Right ventricle myocardium superior (tissue), 1 donor: ENCODE measurements at places on chromosomes 12 and 14.

DNA sequence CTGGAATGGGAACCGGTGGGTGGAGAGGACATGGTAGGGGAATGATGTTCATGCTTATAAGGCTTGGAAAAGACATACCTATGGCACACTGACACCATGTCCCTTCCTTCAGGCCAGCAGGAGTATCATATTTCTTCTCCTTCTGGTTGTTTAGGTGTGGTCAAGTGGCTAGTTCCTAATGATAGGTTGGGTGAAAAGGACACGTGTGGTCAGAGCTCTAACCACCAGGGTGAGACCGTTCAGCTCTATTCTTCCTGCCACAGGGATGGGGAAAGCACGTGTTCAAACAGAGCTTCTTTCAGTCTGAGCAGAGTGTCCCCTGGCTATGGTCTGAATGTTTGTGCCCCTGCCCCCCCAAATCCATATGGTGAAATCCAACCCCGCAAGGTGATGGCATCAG is 209.1 kb downstream of the PAX9 start:
- no peak for DNase-seq

DNA sequence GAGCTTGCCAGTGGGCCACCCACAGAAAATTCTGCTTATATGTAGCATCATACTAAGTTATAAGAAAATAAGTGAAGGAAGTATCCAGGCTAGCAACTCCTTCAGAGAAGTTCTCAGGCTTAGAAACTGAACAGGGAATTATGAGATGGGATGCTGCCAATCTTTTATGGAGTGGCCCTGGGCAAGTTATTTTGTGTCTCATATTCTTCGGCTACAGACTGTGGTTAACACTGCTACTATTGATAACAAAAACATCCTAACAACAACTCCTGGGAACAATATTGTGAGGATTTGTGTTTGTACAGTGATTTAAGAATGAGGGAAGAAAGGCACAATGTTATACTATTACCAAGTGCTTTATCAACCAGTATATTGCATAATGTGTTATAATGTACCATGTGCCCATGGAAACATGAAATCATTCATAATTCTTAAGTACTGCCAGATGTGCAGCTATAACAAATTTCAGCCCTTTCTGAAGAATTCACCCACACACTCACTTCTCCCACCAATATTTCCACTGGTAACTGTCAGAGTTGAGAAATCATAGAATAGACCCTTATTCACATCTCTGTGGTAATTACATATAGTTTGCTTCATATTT is 113.3 kb upstream of the SOX5 start:
- no peak for DNase-seq

- DNase-seq = no peak
Measured at GRCh38 chr14:94964931-94965330, 192.4 kb downstream of the DICER1 start.

DNA sequence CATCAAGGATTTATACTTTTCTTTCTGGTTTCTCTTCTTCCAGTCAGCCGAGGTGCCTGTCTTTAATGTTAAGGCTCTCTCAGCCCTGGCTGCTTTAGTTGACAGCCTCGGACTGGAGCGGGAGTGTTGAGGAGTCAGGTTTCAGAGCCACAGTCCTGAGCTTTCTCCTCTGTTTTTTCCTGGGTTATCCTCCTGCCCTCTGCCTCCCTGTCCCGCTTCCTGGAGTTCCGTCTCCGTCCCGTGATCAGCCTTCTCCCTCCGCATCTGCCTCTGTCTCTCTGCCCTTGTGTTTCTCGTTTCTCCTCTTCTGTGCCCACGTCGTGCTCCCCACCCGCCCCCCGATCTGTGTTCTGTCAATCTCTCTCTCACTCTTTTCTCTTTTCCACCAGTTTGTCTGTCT is 33.0 kb downstream of the IQSEC3 start:
- no peak for DNase-seq

GRCh38 chr14:91204657-91205056 is 39.8 kb downstream of the GPR68 start:
- DNase-seq = no peak

- no peak for DNase-seq
Measured at GRCh38 chr14:57863471-57863870, 2.4 kb downstream of the SLC35F4 start.

DNA sequence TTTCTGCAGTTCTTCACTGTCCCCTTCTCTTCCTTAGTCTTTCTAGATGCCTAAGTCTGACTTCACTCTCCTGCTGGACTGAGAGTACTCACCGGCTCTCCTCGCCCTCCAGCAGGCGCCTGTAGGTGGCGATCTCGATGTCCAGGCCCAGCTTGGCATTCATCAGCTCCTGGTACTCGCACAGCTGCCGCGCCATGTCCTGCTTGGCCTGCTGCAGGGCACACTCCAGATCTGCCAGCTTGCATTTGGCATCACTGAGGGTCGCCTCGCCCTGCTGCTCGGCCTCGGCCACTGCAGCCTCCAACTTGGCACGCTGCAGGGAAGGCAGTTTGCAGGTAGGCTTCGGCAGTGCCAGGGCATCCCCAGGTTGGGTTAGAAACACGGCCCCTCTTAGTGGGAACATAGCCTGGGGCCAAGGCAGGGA is 5.2 kb downstream of the KRT84 start:
- DNase-seq = peak; percentile 67

GRCh38 chr12:70660620-70661219 is 23.5 kb upstream of the PTPRB start:
- DNase-seq = peak; percentile 42

DNA sequence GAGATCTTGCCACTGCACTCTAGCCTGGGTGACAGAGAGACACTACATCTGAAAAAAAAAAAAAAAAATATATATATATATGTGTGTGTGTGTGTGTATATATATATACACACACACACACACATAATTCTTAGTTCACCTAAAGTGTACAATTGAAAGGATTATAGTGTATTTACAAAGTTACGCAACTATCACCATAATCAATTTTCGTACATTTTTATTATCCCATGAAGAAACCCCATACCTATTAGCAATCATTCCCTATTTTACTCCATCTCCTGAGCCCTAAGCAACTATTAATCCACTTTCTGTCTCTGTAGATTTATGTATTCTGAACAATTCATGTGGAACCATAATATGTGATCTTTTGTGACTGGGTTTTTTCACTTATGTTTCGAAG is 4.4 kb downstream of the SRP54 start:
- DNase-seq = no peak

DNA sequence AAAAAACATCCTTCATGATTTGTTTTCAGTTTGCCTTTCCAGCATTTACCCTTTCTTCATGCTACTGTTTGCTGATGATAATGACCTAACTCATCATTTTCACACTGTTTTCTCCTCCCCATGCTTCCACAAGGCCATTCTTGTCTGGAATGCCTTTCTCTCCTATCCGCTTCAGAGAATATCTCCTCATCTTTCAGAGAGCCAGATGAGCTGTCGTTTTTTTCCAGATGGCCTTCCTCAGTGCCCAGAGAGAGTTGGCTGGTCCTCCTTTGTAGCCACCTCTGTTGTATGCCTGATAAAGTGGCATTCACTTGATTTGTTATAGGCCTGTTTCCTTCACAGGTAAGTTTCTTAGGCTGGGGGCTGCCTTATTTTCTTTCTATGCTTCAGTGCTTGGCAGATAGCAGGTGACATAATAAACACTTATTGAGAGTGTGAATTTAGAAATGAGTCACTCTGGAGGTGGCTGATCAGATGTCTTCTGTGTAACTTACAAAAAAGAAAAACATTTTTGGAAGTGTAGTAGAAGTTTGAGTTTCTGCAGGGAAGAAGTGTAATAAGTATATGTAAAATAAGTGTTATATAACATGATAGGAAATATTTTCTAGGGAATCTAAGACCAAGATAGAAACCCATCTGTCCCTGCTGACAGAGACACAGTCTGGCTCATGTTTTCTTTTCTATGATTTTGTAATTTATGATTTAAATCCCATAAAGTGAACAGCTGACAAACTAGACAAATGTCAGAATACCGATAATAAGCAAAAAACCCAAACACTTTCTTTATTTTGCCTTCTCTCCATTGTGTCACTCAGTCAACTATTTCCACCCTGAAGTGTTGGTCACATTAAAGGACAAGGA is 174.5 kb downstream of the DACT1 start:
- DNase-seq = no peak

GRCh38 chr12:56596815-56597214 is 33.3 kb downstream of the BAZ2A start:
- DNase-seq = no peak

GRCh38 chr14:24084440-24084839 is 9.7 kb upstream of the PCK2 start:
- no peak for DNase-seq
